CD8-positive, alpha-beta memory T cell (primary cell): ENCODE measurements at places on chromosomes 6 and 20. TPM values are rescaled to one million over a fixed set of nuclear protein-coding genes. Genes with fewer than 3 reads are reported as not detected.

- no peaks in the 10 kb centered on the region for H3K27me3 ChIP-seq
- H3K4me3 ChIP-seq, result no peak overlapping the region
- no peak for DNase-seq
- H3K36me3 ChIP-seq, result no peaks in the 10 kb centered on the region
- H3K4me1 ChIP-seq, result peaks cover 4% of the 10 kb centered on the region
Measured at GRCh38 chr6:317448-318144, 25.3 kb downstream of the DUSP22 start.

The C6orf15 gene
- total RNA-seq, result not detected

GRCh38 chr20:3276680-3277015 is 37.7 kb upstream of the SLC4A11 start:
- no peak overlapping the region for H3K27ac ChIP-seq
- DNase-seq, result no peak
- peaks cover 10% of the 10 kb centered on the region for H3K36me3 ChIP-seq
- H3K27me3 ChIP-seq, result no peaks in the 10 kb centered on the region

DNA sequence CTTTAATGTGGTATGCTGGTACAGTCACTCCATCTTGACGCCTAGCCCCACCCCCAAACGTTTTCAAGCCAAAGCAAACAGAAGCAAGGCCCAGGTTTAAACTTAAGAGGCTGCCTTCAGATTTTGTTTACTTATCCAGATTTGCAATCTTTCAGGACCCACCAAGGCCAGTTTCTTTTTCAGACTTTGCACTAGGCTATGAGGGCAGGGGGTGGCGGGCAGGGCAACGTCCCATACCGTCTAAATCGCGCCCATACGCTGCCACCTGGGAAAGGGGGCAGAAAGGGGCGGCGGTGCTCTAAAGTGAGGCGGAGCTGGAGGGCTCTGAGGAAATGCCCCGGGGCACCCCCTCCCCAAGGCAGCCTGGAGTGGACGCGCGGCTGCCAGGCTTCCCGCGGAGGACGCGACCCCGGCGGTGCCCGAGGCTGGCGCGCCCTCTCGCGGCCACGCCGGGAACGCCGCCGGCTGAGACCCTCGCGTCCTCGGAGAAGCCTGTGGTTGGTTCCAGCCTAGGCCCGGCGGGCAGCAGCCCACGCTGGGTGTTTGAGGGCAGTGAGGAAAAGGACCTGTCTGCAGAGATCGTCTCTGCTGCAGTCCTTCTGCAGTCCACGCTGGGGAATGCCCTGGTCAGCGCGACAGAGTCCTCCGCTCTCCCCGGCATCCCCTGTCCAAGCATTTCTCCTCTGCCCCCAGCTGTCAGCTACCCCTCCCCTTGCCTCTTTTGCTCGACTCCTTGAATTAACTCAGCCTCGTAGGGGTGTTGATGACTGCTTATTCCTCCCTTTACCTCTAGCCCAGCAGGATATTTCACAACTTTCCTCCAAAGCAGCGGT is 129.2 kb upstream of the PRND start:
- H3K27ac ChIP-seq, result no peak overlapping the region
- H3K4me3 ChIP-seq, result peak overlapping the region; percentile 9
- peaks cover 8% of the 10 kb centered on the region for H3K4me1 ChIP-seq
- DNase-seq, result peak; percentile 46
- no peaks in the 10 kb centered on the region for H3K36me3 ChIP-seq

GRCh38 chr20:22944062-22944461 is 91.0 kb upstream of the SSTR4 start:
- H3K27me3 ChIP-seq, result no peaks in the 10 kb centered on the region
- no peaks in the 10 kb centered on the region for H3K36me3 ChIP-seq
- no peak for DNase-seq
- H3K4me1 ChIP-seq, result no peaks in the 10 kb centered on the region
